Erythroblast (primary cell): ENCODE measurements at places on chromosomes 1 and 21.

DNA sequence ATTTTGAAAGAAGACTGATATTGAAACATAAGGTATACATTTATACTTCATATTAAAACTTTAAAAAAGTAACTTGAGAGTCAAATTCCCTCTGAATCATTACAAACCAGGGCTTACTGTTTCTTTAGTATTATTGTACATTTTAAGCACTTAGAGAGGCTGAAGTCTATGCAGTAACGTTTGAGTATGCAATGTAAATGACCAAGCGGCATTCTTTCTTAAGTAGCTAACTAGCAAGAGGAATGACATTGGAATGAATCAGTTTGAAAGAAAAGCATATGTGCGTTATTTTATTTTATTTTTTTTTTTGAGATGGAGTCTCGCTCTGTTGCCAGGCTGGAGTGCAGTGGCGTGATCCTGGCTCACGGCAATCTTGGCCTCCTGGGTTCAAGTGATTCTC lies 24.3 kb downstream of the WNT2B start:
- no peak for DNase-seq

DNA sequence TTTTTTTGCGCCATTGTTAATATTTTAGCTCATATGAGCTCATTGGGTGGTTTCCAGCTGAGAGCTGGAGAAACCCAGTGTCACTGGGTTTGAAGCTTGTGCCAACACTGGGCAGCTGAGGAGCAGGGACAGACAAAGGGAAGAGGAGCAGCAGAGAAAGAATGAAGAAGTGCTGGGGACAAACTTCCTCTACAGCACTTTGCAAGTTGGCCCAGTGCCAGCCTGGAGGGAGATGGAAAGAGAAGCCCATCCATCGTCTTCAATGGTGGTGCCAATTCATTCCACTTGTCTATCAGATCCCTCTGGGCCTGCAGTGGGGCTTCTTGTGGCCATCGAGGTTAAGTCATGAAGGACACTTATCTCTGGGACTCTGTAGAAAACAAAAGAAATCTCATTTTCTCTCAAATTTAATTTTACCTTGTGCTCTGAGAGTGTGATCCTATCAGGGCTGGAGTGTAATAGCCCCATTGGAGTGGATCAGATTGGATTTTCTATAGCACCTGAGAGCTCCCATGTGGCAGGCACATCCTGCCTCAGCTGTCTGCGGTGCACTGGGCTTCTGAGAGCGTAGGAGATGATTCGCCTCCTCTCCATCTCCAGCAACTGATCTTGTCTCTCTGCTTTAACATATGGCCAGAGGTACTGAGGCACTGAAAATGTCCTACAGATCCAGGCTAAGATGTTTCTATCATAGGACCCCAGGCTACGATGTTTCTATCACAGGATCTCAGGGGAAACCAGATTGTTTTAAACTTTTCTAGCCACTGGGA lies 114.7 kb downstream of the TNR start:
- DNase-seq, result no peak

DNA sequence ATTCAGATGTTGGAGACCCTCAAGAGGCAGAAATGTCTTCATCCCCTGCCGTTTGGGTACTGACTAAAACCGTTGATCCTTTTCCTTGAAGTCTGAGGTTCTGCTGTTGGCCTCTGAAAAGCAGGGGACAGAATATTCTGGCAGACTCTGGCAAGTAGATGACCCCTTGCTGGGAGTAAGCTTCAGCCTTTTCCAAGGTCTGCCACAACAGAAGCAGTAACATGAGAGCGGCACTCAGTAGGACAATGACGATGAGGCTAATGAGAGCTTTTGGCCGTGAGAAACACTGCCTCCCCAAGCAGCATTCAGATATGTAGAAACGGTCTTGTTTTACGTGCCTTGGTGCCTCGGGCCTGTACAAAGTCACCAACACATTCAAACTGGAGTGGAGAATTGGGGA lies 143.7 kb downstream of the ST6GALNAC5 start:
- DNase-seq, result no peak

DNA sequence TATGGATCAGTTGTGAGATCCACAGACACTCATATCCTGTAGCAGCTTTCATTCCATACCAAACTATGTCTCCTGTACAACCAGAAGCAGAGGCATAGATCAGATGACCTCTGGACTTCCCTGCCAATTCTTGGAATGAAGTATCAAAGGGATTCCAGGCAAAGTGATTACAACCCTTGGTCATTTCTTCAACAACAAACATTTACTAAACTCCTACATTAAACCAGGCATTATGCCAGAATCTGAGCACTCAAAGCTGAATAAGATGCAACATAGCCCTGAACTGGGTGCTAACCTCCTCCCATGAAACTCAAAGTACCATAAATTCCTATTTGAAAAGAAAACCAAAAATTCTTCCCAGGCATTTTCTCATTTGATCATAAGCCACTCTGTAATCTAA lies 121.2 kb upstream of the SGIP1 start:
- no peak for DNase-seq
